Hematopoietic multipotent progenitor cell treated with erythropoietin and hydrocortisone succinate and interleukin-3 and kit ligand, for 15 days (in vitro differentiated cells): ENCODE measurements at places on chromosomes 16 and 17.

- DNase-seq, result peak; percentile 70
Measured at GRCh38 chr17:700504-701094, 14.0 kb downstream of the VPS53 start.

DNA sequence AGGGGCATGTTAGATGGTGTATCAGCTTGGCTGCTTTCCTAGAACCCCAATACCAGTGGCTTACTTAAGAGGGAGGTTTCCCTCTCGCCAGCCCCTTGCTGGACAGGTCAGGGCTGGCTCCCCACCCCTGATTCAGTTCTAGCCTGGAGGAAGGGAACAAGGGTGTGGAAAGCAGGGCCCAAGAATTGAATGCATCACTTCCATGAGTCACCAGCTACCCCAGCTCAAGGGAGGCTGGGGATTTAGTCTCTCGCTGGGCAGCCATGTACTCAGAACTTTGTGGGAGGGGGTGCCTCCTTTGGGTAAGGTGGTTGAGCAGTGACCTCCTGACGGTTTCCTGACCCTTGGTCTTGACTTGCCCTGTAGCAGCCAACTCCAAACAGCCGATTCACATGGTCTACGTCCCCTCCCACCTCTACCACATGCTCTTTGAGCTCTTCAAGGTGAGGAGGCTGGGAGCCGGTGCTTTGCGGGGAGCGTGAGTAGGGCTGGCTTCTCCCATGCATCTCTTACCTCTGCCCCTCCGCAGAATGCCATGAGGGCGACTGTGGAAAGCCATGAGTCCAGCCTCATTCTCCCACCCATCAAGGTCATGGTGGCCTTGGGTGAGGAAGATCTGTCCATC is 12.8 kb downstream of the PDK2 start:
- no peak for DNase-seq

- peak; percentile 17 for DNase-seq
Measured at GRCh38 chr16:73196670-73197069, 148.7 kb upstream of the ZFHX3 start.

GRCh38 chr16:74951681-74952080 is 33.2 kb downstream of the WDR59 start:
- no peak for DNase-seq

GRCh38 chr17:80991645-80992076 is at the start of gene CHMP6:
Gene CHMP6, plus strand, starts transcription at chr17:80991841. Its CDS starts 78 bp downstream, at chr17:80991919.
- peak; percentile 50 for DNase-seq

DNA sequence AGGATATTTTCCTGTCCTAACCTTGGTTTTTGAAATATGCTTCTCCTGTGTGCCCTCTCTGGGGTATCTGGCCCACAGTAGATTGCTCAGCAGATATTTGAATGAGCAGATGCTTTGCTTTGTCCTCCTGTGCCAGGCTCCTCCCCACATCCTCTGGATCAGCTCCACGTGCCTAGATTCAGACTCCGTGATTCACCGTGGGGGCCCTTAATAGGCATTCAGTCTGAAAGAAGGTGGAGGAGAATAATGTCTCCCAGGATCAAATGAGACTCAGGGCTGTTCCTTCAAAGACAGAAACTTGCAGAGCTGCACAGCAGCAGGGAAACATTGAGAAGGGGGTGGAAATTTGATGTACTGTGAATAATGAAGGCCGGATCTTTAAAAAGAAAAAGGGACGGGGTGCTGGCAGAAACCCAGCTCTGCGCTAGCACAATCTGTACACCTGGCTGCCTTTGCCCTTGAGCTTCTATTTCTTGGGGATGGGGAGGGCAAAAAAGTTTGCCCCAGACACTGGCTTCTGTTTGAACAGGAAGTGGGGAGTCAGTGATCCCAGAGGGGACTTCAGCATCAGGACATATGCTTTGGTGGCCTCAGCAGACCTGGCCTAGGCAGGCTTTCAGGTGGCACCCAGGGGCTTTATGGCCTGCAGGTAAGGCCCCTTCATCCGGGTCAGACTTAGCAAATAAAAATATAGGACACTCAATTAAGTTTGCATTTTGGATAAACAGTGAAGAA is 15.9 kb upstream of the SLC12A3 start:
- DNase-seq, result no peak

- DNase-seq, result no peak
Measured at GRCh38 chr17:41651625-41652460, 27.5 kb upstream of the KRT17 start.

- DNase-seq, result no peak
Measured at GRCh38 chr16:65572156-65572555, 450.3 kb upstream of the CDH11 start.

- no peak for DNase-seq
Measured at GRCh38 chr17:46013502-46014165, 14.6 kb downstream of the STH start.

DNA sequence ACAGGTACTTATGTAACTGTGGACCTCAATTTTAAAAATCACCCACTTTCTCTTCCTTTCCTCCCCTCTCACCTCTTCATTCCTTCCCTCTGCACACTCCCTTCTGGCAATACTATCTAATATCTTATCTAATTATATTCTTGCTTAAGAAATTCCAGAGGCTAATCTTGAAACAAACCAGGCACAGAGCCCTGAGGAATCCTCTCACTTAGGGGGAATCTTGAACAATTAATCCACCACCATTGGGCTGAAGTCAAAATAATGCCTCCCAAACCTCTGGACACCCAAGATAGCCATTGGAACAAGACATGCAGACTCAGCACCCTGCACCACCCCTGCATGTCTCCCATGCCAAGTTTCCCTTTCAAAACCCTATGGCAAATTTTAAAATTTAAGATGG is 1.0 kb upstream of the KRTAP4-6 start:
- DNase-seq, result no peak

DNA sequence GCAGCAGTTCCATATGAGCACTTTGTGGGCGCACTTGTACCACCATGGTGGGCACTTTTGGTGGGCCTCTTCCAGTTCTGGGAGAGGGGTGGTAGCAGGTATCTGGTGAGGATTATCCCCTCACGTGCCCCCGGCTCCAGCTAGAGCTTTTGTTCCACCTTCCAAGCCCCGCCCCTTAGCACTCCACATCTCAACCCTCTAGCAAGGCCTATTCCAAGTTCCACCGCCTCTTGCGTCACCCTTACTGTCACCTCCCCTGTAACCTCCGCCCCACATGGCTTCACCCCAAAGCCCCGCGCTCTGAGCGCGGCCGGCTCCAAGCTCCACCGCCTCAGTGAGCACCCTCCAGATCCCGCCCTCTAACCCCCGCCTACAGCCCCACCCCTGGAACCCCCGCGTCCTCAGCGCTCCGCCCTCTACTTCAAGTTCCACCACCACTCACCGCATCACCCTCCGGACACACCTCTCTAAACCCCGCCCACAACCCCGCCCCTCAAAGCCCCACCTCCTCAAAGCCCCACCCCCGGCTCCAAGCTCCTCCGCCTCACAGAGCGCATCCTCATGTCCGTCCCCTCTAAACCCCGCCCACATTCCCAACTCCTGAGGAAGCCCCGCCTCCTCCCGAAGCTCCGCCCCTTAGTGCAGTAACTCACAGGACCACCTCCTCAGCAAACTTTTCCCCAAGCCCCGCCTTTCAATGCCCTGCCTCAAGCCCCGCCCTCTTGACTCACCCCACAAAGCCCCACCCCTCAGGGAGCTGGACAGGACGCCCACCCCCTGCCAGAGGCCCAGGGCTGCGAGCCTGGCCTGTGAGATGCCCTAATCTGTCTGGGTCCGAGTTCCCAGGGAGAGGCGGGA is 11.1 kb downstream of the SCN4A start:
- peak; percentile 70 for DNase-seq

- DNase-seq, result no peak
Measured at GRCh38 chr17:4598776-4599504, 14.6 kb downstream of the SMTNL2 start.

DNA sequence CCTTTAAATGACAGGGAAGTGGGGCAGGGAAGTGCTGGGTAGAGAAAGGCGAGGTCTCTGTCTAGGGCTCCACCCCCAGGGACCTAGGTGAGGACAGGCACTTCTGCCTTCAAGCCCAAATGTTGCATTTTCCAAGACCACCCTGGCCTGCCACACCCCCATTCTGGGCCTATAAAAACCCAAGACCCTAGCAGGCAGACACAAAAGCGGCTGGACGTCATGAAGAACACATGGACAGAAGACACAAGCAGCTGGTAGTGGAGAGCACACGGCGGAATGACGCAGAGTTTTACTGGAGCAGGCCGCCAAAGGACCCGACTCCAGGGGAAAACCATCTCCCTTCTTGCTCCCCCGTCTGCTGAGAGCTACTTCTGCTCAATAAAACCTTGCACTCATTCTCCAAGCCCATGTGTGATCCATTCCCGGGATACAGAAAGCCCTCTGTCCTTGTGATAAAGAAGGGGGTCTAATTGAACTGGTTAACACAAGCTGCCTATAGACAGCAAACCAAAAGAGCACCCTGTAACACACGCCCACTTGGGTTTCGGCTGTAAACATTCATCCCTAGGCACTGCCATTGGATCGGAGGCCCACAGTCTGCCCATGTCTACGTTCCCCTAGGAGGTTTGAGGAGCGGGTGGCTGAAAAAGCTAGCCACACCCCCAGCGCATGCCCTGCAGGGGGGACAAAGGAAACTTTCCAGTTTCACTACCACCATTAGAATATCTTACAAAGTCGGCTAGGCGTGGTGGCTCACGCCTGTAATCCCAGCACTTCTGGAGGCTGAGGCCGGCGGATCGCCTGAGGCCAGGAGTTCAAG is 622.2 kb upstream of the SALL1 start:
- DNase-seq, result no peak

GRCh38 chr17:47997586-47997985 is 26.7 kb downstream of the CDK5RAP3 start:
- DNase-seq, result no peak

GRCh38 chr17:4066210-4066609 is 76.6 kb downstream of the ZZEF1 start:
- no peak for DNase-seq

- DNase-seq, result no peak
Measured at GRCh38 chr17:67421869-67422273, 44.8 kb downstream of the PITPNC1 start.

- no peak for DNase-seq
Measured at GRCh38 chr16:53357955-53358354, 76.3 kb upstream of the RBL2 start.

DNA sequence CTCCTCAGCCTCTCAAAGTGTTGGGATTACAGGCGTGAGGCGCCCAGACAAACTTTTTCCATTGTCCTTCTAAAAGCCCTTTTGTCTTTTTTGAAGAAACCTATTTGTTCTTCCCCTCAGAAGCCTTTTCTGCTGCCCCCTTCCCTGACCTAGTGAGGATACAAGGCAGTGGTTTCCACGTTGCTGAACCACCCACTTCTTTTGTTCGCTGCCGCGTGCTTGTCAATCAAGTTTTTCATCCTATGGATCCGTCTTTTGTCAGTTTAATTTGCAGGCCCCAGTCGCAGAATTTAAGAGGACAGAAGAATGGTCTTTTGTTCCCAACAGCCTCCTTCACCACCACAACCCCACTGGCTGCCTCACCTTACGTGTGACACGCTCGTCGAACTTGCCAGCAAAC is 20.2 kb upstream of the GNG13 start:
- no peak for DNase-seq

- DNase-seq, result peak; percentile 47
Measured at GRCh38 chr17:42163113-42163512, 8.3 kb upstream of the RAB5C start.

DNA sequence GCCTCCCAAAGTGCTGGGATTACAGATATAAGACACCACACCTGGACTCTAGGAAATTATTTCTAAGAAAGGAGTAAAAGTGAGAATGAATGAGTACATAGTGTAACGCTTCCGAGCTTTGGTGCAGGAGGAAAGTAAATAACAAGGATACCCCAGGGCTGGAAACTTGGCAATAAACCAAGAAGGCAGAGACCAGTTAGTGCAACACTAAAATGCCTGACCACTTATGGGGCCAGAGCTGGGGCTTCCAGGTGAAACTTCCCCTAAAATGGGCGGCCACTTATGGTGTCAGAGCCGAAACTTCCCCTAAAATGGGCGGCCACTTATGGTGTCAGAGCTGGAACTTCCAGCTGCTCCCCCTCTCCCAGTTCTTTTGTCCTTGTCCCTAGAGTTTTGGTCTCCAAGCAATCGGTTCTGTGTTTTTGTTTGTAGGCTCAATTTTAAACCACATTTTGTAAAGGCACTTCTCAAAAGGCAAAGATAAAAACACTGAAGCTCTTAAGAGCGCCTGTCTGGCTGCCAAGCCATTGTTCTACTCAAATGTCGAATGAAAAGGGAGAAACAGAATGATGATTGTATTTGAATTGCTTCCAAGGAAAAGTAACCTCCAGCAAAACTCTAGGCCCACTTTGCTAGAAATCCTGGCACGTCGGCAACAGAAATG is 63.9 kb downstream of the NXN start:
- DNase-seq, result no peak

- peak; percentile 56 for DNase-seq
Measured at GRCh38 chr16:610513-611381, 20.0 kb upstream of the WFIKKN1 start.

DNA sequence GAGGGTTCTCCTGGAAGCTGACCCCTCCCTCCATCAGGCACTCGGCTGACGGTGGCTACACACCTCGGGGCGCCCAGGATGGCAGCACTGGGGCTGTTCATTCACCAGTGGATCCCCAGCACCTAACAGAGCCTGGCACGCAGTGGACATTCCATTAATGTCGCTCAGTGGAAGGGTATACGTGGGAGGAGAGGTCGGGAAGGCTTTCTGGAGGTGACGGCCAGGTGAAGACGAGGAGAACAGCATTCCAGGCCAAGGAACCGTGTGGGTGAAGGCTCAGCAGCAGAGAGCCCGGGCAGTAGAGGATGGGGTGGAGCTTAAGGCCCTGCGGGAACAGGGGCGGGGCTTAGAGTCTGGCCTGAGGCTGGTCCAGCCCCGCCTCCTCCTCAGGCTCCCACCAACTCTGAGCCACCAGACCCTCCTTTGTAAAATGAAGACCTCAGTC is 2.5 kb upstream of the HS3ST6 start:
- peak; percentile 19 for DNase-seq

- no peak for DNase-seq
Measured at GRCh38 chr16:50058091-50058771, 7.5 kb upstream of the HEATR3 start.

- no peak for DNase-seq
Measured at GRCh38 chr16:2779151-2779920, 2.3 kb upstream of the ELOB start.

- no peak for DNase-seq
Measured at GRCh38 chr17:67765623-67766022, 47.9 kb downstream of the NOL11 start.
